ENCODE measurements at places on chromosomes 3 and 15. TPM values are rescaled to one million over a fixed set of nuclear protein-coding genes. Genes with fewer than 3 reads are reported as not detected.

- DNase-seq: peak; percentile 100
- H3K4me1 ChIP-seq: peaks cover 21% of the 10 kb centered on the region
- no peak overlapping the region for H3K4me3 ChIP-seq
- H3K27me3 ChIP-seq: no peaks in the 10 kb centered on the region
Measured at GRCh38 chr15:44102675-44103254, 92.3 kb downstream of the FRMD5 start.

DNA sequence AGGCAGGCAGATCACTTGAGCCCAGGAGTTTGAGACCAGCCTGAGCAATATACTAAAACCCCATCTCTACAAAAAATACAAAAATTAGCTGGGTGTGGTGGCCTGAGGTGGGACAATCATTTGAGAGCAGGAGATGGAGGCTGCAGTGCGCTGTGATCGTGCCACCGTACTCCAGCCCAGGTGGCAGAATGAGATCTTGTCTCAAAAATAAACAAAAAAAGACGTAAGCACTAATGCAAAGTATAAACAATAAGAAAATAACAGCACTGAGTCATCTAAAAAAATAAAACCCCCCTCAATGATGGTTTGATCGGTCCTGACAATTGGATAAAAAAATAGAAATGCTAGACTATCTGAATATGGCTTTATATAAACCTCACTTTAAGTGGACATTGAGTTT is 3.6 kb downstream of the PPP1R2 start:
- no peak overlapping the region for H3K27ac ChIP-seq
- H3K36me3 ChIP-seq: no peaks in the 10 kb centered on the region
- no peak for DNase-seq
- peaks cover 6% of the 10 kb centered on the region for H3K4me1 ChIP-seq
- no peak overlapping the region for H3K4me3 ChIP-seq

GRCh38 chr15:65361708-65362459 is 15.9 kb downstream of the IGDCC3 start:
- no peaks in the 10 kb centered on the region for H3K36me3 ChIP-seq
- no peak overlapping the region for H3K27ac ChIP-seq
- no peak for DNase-seq
- H3K4me1 ChIP-seq: no peaks in the 10 kb centered on the region
- no peak overlapping the region for H3K4me3 ChIP-seq

- no peaks in the 10 kb centered on the region for H3K4me1 ChIP-seq
- peak; percentile 48 for DNase-seq
- H3K4me3 ChIP-seq: no peak overlapping the region
- no peaks in the 10 kb centered on the region for H3K27me3 ChIP-seq
- H3K27ac ChIP-seq: no peak overlapping the region
Measured at GRCh38 chr3:189947948-189948723, 172.6 kb downstream of the P3H2 start.

Gene TPRG1
- total RNA-seq: 0.99 TPM

Gene COPS2
- total RNA-seq: 92.2 TPM

All from fibroblast of lung (primary cell).